Small intestine (tissue), 16 donors: ENCODE measurements at places on chromosomes 7 and 10.

DNA sequence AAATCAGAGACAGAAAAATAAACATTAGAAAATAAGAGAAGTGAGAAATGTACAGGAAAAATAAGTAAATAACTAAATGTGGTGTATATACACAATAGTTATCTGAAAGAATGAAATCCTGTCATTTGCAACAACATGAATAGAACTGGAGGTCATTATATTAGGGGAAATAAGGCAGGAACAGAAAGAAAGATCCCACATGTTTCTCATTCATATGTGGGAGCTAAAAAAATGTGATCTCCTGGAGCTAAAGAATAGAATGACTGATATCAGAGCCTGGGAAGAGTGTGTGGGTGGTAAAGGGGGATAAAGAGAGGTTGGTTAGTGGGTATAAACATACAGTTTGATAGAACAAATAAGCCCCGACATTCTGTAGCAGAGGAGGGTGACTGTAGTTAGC is 27.3 kb downstream of the PLXDC2 start:
- H3K4me1 ChIP-seq: no peaks in the 10 kb centered on the region
- no peaks in the 10 kb centered on the region for H3K36me3 ChIP-seq
- DNase-seq: no peak
- no peak overlapping the region for H3K27ac ChIP-seq
- no peaks in the 10 kb centered on the region for H3K27me3 ChIP-seq
- H3K4me3 ChIP-seq: no peak overlapping the region

DNA sequence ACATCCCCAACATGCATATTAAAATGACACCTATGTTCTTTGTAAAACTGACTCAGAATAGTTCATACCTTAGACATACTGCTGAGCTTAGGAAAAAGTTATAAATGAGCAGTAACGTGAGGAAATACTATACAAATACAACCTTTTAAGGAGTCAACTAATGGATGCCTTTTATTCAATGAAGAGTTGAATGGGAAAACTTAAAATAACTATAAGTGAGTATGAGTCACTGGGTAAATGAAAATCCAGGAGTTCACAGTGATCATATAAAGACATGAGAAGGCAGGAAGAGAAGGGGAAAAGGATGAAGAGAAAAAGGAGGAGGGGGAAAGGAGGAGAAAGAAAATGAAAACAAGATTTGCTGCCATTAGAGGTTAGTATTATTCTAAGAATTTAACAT is 157.8 kb upstream of the PCDH15 start:
- no peak overlapping the region for H3K27ac ChIP-seq
- H3K4me3 ChIP-seq: no peak overlapping the region
- no peak for DNase-seq

- no peaks in the 10 kb centered on the region for H3K27me3 ChIP-seq
- no peak within 1 kb of the TSS for H3K4me3 ChIP-seq
- H3K27ac ChIP-seq: no peak within 1 kb of the TSS
These were observed at the start of gene RPA3 for GRCh38 chr7:7718492-7718891. RPA3 (minus strand) TSS chr7:7718607; CDS start chr7:7640418, 78,189 bp downstream.

DNA sequence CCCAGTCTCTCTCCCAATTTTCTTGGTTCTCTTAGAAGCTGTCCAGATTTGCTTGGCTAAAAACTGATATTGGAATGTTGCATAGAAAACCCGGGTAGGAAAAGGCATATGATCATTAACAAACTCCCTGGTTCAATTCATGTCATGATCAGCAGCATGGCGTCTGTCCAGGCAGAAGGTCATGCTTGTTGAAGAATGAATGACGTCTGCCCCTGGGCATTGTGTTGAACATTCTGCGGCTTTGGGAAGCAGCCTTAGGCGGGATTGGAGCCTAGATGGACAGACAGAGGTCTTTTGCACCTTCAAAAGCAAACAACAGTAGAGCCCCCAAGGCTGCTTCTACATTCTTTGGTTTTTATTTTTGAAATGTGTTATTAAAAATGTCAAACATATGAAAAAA is 7.7 kb upstream of the MINDY3 start:
- no peak for DNase-seq
- no peak overlapping the region for H3K4me3 ChIP-seq
- no peaks in the 10 kb centered on the region for H3K4me1 ChIP-seq
- no peaks in the 10 kb centered on the region for H3K36me3 ChIP-seq
- H3K27ac ChIP-seq: no peak overlapping the region

GRCh38 chr7:46739518-46740234 is 818.6 kb upstream of the IGFBP3 start:
- no peaks in the 10 kb centered on the region for H3K36me3 ChIP-seq
- no peaks in the 10 kb centered on the region for H3K27me3 ChIP-seq
- DNase-seq: no peak
- H3K4me3 ChIP-seq: no peak overlapping the region
- H3K4me1 ChIP-seq: no peaks in the 10 kb centered on the region

GRCh38 chr7:12066004-12066403 is 145.1 kb upstream of the TMEM106B start:
- H3K4me3 ChIP-seq: no peak overlapping the region
- H3K27ac ChIP-seq: no peak overlapping the region
- no peak for DNase-seq
- H3K4me1 ChIP-seq: no peaks in the 10 kb centered on the region
- H3K27me3 ChIP-seq: no peaks in the 10 kb centered on the region
- no peaks in the 10 kb centered on the region for H3K36me3 ChIP-seq
